MM.1S (cell line): ENCODE measurements at places on chromosomes 2 and 18.

GRCh38 chr2:3246928-3247714 lies 130.5 kb downstream of the EIPR1 start:
- no peak for DNase-seq

DNA sequence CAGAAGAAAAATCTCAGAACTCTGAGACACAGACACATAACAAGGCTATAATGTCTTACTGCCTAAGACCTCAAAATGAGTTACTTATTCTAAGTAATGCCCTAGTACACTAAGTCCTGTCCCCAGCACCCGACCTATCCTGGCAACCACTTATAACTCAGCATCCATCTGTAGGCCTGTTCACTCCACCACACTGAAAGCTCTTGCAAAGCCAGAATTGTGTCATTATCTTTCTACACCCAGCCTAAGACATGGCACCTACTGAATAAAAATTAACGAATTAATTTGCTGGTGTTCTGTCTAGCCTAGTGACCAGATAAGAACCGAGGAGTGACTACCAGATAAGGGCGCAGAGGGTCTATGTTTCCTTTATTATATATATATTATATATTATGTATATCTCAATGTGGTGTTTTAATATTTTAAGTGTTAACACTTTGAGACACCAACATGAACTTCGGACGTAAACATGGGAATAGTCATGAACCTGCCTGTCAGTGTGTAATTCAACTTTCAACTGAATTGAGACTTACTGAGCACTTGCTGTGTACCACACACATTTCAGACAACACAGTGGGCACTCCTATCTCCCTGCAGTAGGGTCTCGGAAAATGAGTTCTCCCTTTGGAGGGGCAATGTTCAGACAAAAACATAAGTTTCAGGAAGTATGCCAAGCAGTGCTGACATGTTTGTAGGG lies 27.7 kb downstream of the TMEM131 start:
- DNase-seq = no peak

DNA sequence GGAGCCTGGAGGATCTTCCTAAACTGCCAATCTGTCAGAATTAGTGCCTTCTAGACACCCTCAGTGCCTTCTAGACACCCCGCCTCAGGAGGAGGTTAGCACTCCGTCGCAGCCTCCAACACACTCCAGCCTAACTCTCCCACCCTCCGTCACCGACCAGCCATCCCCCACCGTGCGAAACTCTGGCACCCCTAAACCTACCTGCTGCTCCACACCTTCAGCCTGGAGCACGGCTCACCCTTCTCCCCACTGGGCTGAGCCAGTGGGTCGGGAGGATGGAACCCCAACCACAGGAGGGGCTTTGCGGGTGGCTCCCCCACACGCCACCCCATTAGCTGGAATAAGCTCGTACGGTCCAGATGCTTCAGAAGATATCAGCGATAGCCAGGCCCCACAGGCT lies 468.9 kb upstream of the HS6ST1 start:
- no peak for DNase-seq

GRCh38 chr2:140200764-140201163 lies 1420.6 kb upstream of the NXPH2 start:
- DNase-seq = peak; percentile 19

GRCh38 chr18:57835904-57836303 lies 32.8 kb upstream of the ATP8B1 start:
- no peak for DNase-seq

- DNase-seq = no peak
Measured at GRCh38 chr2:10234013-10234306, 68.7 kb upstream of the HPCAL1 start.

- DNase-seq = no peak
Measured at GRCh38 chr2:58893656-58894351, 652.7 kb upstream of the FANCL start.

DNA sequence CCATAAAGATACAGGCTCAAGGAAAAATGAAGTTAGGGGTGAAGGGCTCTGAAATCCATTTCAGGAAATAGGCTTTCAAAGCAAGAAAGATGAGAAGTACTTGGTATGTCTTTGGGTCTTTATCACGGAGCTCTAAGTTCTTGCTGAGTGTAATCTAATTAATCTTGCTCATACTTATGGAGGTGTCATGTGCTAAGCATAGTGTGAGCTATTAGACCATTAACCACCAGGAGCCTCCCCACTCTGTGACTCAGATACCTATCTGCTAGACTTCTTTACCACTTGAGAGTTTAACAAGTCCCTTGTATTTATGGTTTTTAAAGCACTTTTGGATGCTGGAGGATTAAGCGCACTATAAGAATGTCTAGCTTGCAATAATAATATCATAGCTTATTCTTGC lies 678.7 kb downstream of the EPHA4 start:
- DNase-seq = no peak

- no peak for DNase-seq
Measured at GRCh38 chr2:100013892-100014677, 128.3 kb downstream of the AFF3 start.

DNA sequence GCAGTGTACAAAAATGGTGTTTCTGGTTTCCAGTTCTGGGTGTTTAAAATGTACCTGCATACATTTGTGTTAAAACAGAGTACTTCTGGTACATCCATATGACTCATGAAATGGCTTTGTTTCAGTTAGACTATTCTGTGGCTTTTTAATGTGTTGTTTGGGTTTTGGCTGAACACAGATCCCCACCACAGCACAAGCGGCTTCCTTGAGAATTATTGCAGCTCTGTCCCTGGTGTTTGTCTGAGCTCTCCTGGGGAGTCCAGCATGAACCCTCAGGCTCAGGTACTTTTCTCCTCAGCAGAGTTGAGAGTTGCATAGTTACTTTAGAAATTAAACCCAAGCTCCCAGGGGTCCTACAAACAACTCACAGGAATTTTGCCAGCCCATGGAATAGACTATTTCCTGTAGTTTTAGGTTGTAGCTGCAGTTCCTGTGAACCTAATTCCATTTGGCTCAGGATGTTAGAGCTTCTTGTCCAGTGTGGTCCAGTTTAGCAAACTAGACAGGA lies 64.8 kb upstream of the EML6 start:
- no peak for DNase-seq

- no peak for DNase-seq
Measured at GRCh38 chr2:159133797-159134196, 152.7 kb downstream of the WDSUB1 start.

GRCh38 chr2:127985735-127986134 lies 42.1 kb downstream of the SAP130 start:
- DNase-seq = no peak

GRCh38 chr2:198387677-198388076 lies 583.3 kb downstream of the PLCL1 start:
- DNase-seq = no peak

DNA sequence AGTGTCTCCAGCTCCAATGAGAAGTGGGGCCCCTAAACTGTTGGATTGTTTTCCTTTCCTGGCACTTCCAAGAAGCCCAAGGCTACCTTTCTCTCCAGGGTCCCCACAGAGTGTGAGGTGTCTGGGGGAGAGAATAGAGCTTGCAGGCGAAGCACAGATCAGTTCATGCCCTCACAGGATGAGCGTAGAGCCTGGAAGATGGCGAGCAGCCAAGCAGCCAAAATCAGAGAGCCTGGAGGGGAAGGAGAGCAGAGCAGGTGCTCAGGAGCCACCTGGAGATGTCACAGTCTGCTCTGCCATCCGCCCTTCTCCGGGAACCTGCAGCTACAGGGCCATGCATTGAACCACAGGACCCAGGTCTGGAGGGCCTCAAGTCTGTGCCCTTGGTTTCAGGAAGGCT lies 54.7 kb upstream of the TCF7L1 start:
- DNase-seq = no peak

DNA sequence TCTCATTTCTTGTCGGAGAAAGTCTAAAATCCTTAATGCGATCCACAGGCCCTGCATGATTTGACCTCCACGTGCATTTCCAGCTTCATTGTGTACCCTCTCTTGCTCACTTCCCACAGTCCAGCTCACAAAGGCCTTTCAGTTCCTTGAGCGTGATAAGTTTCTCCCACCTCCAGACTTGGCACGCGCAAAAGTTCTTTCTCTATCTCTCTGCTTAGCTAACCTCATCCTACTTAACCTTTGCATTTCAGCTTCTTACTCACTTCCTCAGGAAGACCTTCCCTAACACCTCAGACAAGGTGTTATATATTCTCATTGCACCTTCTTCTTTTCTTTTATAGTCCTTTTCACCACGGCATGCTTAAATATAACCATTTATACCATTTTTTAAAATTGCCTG lies 124.8 kb upstream of the XPO1 start:
- DNase-seq = no peak

DNA sequence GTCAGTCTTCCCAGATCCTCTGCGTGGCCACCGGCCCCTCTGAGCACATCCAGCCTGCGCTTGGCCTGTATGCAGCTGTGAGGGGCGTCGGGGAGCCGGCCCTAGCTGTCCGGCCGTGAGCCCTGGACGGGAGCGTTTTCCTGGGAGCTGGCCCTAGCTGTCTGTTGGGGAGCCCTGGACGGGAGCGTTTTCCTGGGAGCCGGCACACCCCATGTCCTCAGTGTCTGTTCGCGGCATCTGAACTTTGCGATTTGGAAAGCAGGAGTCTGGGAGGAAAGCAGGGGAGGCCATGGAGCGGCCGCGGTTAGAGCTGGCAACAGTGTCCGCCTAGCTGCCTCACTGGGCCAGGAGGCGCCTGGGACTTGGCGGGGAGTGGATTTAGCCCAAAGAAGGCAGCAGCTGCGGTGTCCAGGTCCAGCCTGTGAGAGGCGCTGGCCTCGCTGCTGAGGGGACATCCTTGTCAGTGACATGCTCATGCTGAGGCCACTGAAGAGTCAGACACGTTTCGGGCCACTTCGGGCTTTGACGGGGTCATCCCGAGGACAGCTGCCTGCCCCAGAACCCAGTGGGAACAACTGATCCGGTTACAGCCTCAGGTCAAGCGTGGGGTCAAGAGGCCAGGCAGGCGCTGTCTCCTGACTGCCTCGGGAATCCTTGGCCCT lies 75.8 kb downstream of the KCNG2 start:
- DNase-seq = no peak

DNA sequence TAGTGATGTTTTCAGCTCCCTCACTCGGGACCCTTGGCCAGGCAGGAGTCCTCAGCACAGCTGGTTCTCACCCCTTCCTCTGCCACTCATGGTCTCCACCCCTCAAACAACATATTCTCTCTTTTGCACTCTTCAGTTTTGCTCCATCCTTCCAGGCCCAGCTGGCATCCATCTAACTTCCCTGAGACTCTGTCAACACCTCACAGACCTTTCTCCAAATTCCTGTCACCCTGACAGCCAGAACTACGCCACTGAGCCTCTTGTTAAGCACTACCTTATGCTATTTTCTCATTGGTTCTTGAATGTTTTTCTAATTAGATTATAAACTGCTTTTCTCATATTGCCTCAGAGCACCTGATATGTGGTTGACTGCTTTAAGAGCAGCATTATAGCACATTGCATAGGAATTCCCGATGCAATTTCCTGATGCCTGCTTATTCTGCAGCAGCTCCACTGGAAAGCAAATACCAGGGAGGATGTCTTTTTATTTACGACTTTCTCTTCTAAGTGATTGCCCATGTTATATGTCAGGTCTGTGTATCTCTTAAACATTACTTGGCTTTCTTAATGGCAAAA lies 12.4 kb upstream of the INO80C start:
- no peak for DNase-seq

DNA sequence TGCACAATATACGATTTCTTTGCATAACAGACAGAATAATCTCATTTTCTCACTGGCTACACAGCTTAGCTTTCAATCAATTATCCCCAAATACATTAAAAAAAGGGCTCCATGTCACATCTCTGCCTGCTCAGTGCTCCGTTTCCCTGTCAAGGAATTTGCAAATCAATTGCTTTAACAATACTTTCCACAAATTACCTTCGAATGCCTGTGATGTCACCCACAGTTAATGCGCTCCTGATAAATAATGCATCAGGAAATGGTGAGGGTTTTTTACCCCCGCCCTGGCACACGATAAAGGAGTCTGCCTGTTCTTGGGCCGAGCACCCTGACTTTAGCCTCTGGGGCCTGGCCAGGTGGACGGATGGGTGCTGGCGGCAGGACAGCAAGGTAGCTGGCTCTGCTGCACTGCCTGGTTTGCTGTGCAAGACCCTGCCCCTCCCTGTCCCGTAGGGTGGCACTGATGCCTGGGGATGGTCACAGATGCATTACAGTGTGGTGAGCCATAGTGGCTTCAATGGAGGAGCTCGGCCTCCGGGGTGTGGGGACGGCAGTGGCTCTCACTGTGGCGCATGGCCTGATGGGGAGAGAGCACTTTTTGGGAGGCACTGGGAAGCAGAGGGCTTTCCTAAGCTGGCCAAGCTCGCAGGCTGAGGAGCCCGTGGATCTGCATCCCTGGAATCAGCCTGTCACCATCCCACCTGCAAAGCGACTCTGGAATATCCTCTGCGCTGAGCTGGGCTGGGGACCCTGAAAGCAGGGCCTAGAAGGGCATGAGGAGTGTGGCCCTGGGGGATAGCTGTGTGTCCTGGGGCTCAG lies 88.3 kb upstream of the HS6ST1 start:
- DNase-seq = no peak

- no peak for DNase-seq
Measured at GRCh38 chr2:237480556-237480955, 6.5 kb upstream of the MLPH start.

DNA sequence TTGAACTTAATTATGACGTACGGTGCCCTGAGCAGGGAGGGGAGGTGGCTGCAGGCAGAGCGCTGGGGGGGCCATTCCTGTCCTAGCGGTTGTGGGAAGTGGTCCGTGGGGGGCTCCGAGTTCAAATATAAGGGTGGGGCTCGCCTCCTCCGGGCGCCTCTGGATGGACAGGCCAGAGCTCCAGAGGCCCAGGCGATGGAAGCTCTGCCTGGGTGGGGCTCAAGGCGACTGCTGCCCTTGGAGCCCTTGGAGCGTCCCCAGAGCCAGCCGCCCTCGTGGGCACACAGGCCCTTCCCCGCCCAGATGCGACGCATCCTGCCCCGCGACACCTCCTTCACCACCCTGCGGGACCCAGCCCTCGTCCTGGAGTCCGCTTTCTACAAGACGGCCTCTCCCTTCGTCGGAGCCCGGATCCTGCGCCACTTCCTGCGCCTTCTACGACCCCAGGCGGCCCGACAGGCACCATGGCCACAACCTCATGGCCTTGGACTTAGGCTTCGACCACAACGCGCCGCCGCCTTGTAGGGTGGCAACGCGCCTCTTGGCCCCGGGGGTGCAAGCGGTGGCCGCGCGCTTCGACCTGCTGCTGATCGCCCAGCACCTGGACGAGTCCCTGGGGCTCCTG lies 10.5 kb downstream of the AQP12B start:
- DNase-seq = no peak

- no peak for DNase-seq
Measured at GRCh38 chr18:79573921-79574491, 105.6 kb upstream of the CTDP1 start.

GRCh38 chr2:86097114-86097896 lies 8.4 kb downstream of the POLR1A start:
- no peak for DNase-seq

- no peak for DNase-seq
Measured at GRCh38 chr18:58168993-58169392, 125.0 kb downstream of the NEDD4L start.

GRCh38 chr2:1582891-1583341 lies 161.4 kb downstream of the PXDN start:
- no peak for DNase-seq

DNA sequence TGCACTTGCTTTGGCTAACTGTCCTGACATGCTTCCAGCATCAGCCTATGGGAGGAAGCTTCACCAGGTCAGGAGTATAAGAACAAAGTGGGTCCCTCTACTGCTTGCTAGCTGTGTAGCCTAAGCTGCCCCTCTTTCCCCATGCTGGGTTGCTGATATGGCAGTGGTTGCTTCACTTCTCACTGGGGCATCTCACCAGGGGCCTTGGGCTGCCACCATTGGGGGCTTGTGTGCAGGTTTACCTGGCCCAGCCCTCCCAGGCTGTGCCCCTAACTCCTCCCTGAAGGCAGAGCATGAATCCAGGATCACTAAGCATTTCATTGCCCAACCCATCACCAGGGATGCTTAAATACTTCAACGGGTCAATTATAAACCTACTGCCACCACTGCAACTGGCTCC lies 817.1 kb upstream of the TMEFF2 start:
- DNase-seq = no peak
